ENCODE measurements at places on chromosomes 4 and X. TPM values are rescaled to one million over a fixed set of nuclear protein-coding genes. Genes with fewer than 3 reads are reported as not detected.

DNA sequence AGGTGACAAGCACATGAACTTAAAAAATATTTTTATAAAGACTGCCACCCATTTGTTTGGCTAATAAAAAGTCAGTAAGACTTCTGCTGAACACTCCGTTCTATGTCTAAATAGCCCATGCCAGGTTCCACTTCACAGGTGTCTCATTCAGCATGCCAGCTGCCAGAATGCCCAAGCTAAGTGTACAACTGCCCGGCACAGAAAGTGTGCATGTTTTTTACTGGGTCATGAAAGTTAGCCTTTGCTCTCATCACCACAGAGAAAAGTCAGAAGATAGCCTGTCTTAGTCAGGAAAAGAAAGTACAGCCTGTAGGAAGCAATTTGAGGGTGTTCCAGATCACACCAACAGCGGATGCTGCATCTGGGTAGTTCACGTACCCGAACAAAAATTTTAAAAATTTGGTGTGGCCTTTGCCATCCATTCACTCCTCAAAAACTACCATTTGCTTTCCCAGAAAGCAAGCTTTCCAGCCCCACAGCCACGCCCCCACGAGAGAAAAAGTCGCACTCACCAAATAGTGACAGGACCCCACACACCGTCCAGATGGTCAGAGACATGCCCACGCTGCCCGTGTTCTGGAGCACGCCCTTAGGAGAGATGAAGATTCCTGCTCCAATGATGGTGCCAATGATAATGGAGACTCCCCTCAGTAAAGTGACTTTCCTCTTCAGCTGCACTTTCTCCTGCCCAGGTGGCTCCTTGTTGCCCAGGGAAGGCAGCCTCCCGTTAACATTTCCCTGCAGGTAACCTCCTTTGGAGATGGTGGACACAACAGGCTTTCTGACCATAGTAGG is 671 bp downstream of the SLC7A11 start:
- no peak for DNase-seq

DNA sequence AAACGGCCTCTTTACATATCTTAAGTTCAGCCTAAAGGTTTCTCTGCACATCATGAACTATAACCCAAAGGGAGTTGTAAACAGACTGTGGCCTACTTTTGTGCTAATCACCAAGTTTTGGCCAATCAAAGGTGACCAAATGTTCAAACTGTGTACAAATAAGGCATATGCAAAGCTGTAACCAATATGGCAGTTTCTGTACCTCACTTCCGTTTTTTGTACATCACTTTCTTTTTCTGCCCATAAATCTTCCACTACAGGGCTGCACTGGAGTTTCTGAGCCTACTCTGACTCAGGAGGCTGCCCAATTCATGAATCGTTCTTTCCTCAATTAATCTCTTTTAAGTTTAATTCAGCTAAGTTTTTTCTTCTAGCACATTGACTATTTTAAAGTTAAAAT is 318.7 kb downstream of the SLC7A11 start:
- DNase-seq, result no peak

GRCh38 chr4:42750091-42750490 is 93.2 kb upstream of the ATP8A1 start:
- peak; percentile 16 for DNase-seq

GRCh38 chr4:162912482-162912881 is 254.2 kb downstream of the NAF1 start:
- no peak for DNase-seq

DNA sequence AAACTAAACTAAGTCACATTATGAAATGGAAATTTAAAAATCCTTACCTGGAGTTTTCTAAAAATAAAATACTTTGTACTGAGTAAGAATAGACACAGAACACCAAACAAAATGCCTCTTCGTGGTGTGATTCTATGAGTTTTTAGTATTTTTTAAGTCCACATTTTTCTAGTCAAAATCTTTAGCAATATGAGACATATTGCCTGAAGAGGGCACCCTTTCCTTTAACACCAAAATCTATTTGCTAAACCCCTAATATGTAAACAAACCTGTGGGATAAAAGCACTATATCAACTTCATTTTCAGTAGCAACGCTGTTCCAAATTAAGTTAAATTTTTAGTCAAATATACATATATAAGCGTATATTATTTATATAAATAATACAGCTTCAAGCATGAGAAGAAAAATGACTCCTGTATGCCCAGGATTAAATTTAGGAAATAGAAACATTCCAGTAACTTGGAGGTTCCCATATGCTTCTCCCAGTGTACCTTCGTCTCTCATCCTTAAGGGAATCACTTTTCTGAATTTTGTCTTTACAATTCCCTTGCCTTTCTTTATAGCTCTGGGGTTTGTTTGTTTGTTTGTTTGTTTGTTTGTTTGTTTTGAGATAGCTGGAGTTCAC is 23.0 kb upstream of the PGM2 start:
- no peak for DNase-seq

GRCh38 chrX:9088896-9089295 is 55.0 kb upstream of the FAM9B start:
- DNase-seq, result no peak

- DNase-seq, result no peak
Observed at GRCh38 chrX:71464968-71465367, 67.9 kb upstream of the OGT start.

DNA sequence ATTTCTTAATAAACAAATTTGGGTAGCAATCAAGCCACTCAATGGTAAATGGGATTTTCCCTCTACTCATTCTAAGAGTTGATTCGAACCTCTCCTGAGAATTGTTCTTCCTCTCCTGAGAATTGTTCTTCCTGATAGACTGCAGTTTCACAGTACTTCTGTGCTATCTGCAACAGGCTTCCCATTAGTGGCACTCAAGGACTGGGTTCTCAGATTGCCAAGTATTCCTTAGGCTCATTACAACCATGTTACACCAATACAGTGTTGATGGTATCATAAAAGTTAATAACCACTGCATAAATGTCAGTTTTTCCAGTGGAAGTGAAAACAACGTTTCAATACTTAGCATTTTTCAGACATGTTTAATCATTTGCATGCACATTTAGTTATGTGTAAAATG is 201.6 kb downstream of the FRMPD4 start:
- no peak for DNase-seq

DNA sequence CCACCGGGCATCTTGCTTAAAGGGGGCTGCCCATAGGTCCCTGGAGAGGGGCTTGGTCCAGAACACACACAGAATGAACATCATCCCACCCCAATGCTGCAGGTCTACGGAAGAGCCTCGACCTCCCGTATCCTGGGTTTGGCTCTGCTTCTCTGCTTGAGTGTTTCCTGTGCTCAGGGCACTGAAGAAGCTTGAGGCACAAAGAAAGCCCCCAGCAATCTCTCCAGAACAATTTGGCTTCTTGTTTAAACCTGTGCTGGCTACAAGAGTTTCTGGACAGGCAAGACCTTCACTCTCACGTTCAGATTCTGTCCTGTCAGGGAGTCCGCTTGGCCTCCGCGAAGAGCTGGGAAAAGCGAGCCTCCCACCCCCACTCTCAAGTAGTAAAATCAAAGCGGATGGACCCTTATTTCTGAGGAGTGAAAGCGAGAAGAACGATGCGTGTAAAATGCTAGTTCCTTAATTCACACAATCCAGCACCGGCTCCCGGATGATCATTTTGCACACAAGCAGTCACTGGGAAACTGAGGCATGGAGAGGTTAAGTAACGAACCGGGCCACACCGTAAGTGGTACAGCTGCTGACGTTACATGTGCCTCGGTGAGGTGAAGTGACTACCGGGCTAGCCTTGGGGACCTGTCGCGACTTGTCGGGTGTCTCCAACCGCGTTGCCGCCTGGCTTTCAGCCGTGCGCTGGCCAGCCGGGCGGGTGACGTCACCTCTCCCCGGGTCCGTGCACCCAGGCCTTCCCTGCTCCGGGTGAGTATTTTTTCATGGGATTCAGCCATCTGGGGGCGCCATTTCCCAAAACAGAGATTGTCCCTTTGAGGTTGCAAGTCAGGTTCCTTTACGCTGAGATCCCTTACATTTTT is 3.1 kb upstream of the SFRP2 start:
- DNase-seq, result no peak

GRCh38 chrX:64758047-64758446 is 218.2 kb downstream of the ZC4H2 start:
- DNase-seq, result no peak

- no peak for DNase-seq
Observed at GRCh38 chr4:138671106-138671505, 344.5 kb upstream of the NOCT start.

Gene GPR82
- total RNA-seq, result 0.27 TPM

DNA sequence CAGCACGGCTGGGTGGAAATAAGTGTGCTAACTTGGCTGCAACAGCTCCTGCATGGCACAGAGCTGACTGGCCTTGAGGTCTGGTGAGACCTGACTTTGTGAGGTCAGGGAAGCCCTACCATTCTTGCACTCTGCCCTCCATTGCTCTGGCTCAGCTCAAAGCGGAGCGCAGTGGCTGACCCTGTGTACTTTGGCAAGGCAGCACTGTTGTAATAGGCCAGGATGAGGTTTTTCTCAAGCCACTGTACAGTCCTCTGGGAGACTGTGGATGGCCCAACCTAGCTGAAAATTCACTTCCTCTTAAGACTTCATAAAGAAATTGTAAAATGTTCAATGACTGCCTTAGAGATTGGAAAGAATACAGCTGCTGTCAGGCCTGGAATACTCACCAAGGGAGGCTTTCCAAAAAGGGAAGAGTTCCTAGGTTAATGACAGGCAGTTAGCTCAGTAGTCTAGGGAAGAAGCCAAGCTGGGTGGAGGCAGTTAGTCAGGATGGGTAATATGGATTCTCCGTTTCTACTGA is 129.8 kb downstream of the GUCY2F start:
- no peak for DNase-seq

Gene UGT2B10
- total RNA-seq, result not detected

- no peak for DNase-seq
Observed at GRCh38 chr4:166315721-166316467, 442.9 kb downstream of the TLL1 start.

Gene UCP1
- total RNA-seq, result not detected

DNA sequence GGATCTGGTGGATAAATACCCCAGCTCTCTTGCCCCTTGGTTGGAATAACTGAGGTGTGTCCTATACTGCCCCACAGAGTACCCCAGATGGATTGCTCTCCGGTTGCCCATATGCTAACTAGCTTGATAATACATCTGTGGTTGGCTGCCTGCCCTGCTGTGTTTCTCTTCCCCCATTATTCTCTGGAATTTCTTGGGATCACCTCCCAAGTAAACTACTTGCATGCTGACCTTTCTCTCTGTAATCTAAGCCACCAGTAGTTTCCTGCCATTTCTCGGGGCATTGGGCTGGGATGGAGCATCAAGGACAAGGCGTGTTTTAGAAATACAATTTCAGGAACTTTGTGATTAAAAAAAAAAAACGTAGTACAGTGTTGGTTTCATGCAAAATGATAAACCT is 25.2 kb downstream of the PPP1R2C start:
- DNase-seq, result no peak

Gene SHROOM4
- total RNA-seq, result not detected

Gene CT45A1
- not detected for total RNA-seq

GRCh38 chrX:19005909-19006308 is 22.0 kb upstream of the PHKA2 start:
- DNase-seq, result no peak

DNA sequence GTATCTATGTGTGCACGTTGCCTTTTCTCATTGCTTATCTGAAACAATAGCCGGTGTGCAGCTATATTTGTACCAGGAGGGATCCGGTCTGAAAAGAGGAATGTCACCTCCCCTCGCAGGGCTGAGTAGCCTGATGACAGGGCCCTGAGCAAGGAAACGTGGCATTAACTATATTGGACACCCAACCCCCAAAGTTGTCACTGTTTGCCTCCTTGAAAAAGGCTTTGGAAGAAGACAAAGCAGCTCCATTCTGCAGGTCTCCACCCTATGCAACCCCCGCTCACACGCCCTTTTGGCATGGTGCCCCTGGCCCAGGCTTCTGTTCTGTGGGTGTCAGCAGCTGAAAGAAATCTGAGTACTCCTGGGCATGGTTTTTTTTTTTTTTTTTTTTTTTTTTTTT is 8.2 kb downstream of the PRRG3 start:
- no peak for DNase-seq

DNA sequence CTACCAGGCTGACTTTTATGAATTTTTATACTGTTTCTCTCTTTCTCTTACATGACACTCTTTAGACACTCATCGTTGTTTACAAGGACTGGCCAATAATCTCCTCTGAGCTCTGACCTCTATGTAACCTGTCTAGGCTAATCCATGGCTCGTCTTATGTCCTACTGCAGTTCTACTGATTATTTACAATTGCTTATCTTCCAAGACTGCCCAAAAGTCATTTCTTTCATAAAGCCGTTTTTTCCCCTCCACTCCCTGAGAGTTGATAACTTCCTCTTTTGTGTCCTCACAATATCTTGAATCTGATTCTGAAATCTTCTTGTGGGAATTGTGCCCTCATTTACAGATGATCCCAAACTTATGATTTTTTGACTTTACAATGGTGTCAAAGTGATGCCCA is 18.3 kb upstream of the SNCA start:
- DNase-seq, result no peak

DNA sequence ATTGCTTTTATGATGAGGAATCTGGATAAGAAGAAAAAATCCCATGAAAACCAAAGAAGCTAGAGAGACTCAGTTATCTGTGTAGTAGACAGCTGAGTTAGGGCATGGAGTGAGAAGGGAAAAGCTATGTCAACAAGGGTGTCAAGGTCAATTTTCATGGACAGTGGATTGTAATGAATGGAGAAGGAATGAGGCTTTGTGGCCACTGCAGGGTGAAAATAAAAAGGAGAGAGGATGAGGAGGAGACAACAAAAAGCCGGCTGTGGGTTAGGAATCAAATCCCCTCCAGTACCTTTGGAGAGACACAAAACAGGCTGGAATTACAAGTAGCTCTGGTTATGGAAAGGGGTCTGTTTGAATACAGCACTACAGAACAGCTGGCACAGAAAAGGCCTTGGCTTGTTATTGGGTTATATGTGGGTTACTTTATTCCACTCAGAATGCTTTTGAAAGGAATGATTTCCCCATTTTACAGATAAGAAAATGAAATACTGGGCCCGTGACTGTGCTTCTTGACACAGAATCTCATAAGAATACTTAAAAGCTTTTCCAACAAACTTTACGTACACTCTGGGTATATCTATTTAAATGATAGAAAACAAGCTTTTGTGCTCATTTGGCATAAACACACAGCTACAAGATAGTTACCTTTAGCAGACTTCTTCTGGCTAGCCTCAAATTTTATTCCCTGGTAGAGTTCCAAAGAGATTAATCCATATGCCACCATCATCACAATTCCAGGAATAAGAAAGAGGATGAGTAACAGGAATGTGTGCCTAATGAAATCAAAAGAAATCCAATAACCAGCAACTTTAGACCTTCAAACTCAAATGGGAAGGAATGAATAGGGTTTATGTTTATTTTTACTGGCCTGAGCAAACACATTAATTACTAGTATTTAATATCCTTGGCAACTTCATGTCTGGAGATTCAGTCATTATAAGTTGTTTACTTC is 7.5 kb downstream of the CCKAR start:
- DNase-seq, result no peak

Data from activated T-cell treated with anti-CD3 and anti-CD28 coated beads, Interleukin-2, amount 50 U/mL, for 4 hours (primary cell).